ENCODE measurements at places on chromosomes 12 and 14.

DNA sequence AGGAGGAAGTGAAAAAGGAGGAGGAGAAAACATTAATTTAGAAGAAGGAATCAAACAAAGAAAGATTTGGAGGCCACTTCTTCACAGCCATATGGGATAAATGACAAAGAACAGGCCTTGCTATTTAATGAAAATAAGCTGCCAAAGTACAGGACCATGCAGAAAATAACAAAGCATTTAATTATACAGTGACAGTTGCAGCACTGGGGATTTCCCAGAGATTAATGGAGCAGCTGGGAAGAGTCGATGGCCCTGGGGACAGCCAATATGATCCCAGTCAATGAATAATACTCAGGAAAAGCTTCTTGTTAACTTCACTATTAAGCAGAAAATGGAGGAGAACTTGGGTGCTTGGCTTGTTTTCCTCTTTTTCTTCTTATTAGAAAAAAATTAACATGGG lies 34.6 kb downstream of the RERG start:
- no peak for DNase-seq

DNA sequence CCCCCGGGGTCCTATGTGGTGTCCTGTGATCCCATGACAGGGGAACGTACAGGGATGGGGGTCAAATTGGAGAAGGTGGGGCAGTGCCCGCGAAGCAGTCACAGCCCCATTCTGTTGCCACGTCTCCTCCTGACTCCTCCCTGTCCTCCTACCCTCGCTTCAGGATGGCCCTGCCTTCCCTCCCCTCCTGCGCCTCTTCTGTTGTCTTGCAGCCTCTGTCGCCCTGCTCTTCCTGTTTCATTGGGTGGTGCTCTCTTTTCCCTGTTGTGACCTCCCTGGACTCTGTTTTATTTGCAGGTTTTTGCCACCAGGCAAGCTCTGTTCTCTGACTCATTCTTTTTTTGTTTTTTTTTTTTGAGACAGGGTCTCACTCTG lies 18.7 kb downstream of the CABP1 start:
- DNase-seq: no peak

DNA sequence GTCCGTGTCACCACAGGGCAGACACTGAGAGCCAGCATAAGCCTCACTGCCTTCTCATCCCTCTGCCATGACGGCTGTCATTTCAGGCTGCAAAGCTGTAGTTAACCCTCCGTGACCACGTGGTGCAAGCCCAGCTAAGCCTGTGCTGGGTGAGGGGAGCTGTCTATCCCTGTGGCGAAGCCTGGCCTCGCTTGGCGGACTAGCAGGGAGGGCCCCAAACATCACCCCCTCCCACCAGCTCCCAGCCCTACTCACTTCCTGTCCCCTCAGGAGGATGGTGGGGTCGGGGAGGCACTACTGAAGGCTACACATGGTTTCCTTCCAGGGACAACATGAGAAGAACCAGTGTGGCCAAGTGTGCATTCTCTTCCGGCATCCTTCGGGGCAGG lies 88.2 kb downstream of the CHGA start:
- no peak for DNase-seq

DNA sequence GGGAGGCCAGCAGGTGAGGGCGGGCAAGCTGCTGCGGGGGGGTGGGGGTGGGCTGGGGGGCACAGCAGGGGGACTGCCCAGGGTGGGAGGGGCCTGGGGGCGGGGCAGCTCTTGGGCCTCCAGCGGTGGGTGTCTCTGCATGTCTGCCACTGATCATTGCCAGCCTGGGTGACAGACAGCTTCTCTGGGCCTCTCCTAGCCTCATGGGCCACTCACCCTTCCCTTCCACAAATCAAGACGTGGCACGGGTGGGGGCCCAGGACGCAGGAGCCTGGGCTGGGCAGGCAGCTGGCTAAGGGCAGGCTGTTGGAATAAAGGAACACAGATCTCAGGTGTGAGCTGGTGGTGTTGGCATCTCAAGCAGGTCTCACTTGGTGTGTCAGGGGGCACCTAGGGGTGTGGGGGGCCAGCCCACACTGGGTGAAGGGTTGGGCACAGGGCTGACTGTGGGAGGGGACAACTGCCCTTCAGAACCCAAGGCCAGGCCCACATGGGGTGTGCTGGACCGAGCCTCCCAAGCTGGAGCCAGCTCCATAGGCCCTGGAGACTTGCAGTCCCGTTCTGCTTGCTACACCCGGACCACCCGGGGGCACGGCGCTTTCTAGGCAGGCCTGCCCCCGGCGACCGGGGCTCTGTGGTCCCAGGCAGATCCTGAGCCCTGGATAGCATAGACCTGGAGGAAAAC lies 3.0 kb downstream of the TEDC1 start:
- no peak for DNase-seq

DNA sequence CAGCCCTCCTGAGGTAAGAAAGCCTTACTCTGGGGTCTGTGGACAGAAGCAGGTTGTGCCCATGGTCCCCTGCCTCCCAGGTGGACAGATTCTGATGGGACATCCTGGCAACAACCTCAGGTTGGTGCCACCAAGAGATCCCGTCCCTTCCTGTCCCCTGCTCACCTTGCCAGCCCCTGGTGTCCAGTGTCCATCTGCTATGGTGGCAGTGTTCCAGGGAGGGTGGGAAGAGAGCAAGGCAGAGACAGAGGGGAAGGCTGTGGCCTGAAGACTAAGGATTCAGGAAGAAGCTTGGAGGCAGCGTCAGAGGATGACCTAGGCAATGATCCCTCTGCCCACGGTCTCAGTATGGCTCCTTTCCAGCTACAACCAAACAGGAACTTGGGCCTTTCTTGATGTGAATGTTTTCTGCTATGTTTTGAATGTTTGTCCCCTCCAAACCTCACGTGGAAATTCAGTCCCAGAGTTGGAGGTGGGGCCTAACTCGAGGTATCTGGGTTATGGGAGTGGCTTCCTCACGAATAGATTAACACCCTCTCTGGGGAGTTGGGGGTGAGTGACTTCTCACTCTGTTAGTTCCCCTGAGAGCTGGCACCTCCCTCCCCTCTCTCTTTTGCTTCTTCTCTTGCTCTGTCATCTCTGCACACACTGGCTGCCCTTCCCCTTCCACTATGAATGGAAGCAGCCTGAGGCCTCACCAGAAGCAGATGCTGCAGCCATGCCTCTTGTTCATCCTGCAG lies 26.9 kb downstream of the IQSEC3 start:
- no peak for DNase-seq

GRCh38 chr12:21502872-21503271 lies 1.3 kb downstream of the GOLT1B start:
- DNase-seq: no peak
